ENCODE measurements at places on chromosomes 7 and 10.

- H3K36me3 ChIP-seq = peaks cover 32% of the 10 kb centered on the region
- H3K4me3 ChIP-seq = no peak overlapping the region
- no peaks in the 10 kb centered on the region for H3K27me3 ChIP-seq
- H3K4me1 ChIP-seq = no peaks in the 10 kb centered on the region
Observed at GRCh38 chr7:139568813-139569490, 45.5 kb downstream of the CLEC2L start.

- H3K4me1 ChIP-seq = peaks cover 11% of the 10 kb centered on the region
- H3K4me3 ChIP-seq = no peak overlapping the region
- no peak for DNase-seq
- H3K27ac ChIP-seq = no peak overlapping the region
Observed at GRCh38 chr7:157017149-157017548, 6.7 kb upstream of the MNX1 start.

DNA sequence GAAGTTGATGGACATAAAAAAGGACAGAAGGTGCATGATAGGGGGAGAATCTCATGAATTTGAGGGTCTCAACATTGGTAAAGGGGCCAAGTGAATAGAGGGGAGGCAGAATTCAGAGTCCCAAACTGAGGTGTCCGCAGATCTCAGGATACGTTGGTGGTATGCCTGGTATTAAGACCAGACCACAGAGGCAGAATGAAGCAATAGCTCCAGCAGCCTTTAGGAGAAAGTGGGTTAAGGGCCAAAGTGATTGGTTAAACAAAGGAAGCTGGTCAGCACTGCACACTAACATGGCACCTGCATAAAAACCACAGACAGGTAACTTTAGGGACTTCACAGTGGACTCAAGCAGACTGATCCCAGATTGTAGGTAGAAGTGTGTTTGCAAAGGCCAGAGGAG is 37.5 kb downstream of the MEST start:
- peaks cover 4% of the 10 kb centered on the region for H3K36me3 ChIP-seq
- no peak overlapping the region for H3K27ac ChIP-seq
- no peaks in the 10 kb centered on the region for H3K4me1 ChIP-seq
- no peak overlapping the region for H3K4me3 ChIP-seq

DNA sequence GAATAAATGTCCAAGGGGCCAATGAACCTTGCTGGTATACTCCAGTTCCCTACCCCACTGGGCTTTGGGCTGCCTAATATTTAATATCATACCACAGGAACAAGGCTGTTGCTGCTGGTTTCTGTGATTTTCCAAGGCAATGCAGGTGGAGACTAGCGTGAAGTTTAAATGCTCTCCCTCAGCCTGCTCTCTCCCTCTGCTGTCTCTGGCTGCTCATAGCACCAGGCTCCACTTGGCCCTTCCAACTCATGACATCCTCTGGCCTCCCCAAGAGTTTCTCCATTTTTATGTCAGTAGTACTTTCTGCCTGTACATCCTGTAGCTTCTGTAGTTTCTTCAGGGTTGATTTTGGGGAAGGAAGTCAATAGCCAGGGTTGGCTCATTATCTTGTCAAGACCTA is 103.5 kb downstream of the LHFPL3 start:
- H3K36me3 ChIP-seq = no peaks in the 10 kb centered on the region
- H3K27ac ChIP-seq = no peak overlapping the region
- H3K4me3 ChIP-seq = no peak overlapping the region
- H3K4me1 ChIP-seq = no peaks in the 10 kb centered on the region

DNA sequence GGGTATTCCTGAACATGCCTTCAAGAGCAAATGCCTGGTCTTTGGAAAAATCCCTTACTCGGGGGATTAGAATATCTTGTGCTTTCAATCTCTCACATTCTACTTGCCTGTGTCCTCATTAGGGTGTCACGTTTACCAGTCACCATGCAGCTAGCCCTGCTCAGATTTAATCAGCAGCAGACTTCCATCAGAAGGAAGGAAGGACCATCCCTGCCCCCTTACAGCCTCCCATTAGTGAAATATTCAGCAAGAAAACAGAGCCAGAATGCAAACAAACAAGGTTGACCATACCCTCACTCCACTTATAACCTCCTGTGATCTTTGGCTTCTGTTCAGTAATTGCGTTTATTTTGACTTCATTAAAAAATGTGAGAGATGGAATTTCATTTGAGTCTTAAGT is 208.6 kb downstream of the CXCL12 start:
- H3K4me1 ChIP-seq = no peaks in the 10 kb centered on the region
- no peaks in the 10 kb centered on the region for H3K36me3 ChIP-seq
- no peak overlapping the region for H3K27ac ChIP-seq
- H3K4me3 ChIP-seq = no peak overlapping the region
- DNase-seq = no peak

DNA sequence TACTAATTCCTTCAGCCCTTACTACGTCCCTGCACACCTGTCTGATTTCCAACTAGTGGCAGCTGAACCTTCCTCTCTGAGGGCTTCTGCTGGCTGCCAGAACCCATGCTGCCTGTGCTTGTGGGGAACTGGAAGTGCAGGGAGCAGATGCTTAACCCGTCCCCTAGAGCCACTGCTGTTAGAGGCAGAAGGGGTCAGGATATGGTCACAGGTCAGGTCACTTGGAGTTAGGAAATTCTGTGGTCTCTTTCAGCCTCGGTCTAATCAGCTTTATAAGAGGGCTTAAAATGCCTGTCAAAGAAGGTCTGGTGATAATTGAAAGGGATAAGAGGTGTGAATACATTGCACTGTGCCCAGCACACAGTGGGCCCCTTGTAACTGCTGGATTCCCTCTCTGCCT is 82.0 kb downstream of the PLPP4 start:
- DNase-seq = no peak
- no peak overlapping the region for H3K4me3 ChIP-seq
- no peak overlapping the region for H3K27ac ChIP-seq

DNA sequence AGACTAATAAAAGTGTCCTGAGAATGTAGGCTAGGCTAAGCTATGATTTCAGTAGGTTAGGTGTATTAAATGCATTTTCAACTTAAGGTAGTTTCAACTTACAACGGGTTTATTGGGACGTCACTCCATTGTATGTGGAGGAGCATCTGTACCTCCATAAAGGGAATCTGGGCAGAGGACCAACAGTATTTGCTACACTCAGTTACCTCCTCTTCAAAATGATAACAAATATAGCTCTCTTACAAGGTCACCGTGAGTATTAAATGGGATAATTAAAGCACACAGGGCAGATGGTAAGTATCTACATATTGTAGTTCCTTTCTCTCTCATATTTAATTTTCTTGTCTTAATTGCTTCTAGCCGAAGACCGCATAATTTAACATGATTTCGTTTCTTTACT is 59.0 kb upstream of the FGL2 start:
- H3K4me3 ChIP-seq = no peak overlapping the region
- DNase-seq = no peak
- no peak overlapping the region for H3K27ac ChIP-seq

GRCh38 chr7:33916357-33917081 is 11.2 kb downstream of the BMPER start:
- H3K27me3 ChIP-seq = no peaks in the 10 kb centered on the region
- H3K27ac ChIP-seq = no peak overlapping the region
- no peak overlapping the region for H3K4me3 ChIP-seq
- no peaks in the 10 kb centered on the region for H3K36me3 ChIP-seq
- H3K4me1 ChIP-seq = peaks cover 7% of the 10 kb centered on the region

- no peak overlapping the region for H3K4me3 ChIP-seq
- peaks cover 9% of the 10 kb centered on the region for H3K4me1 ChIP-seq
- no peak overlapping the region for H3K27ac ChIP-seq
- H3K36me3 ChIP-seq = no peaks in the 10 kb centered on the region
- no peaks in the 10 kb centered on the region for H3K27me3 ChIP-seq
- no peak for DNase-seq
Observed at GRCh38 chr10:17038627-17039026, 91.0 kb downstream of the CUBN start.

- no peak overlapping the region for H3K27ac ChIP-seq
- H3K27me3 ChIP-seq = no peaks in the 10 kb centered on the region
- H3K4me1 ChIP-seq = peaks cover 16% of the 10 kb centered on the region
- no peaks in the 10 kb centered on the region for H3K36me3 ChIP-seq
Observed at GRCh38 chr10:63241841-63242281, 108.7 kb downstream of the NRBF2 start.

- H3K4me1 ChIP-seq = peaks cover 14% of the 10 kb centered on the region
- H3K27me3 ChIP-seq = no peaks in the 10 kb centered on the region
- H3K36me3 ChIP-seq = no peaks in the 10 kb centered on the region
Observed at GRCh38 chr7:90663176-90663575, 67.1 kb downstream of the CDK14 start.

DNA sequence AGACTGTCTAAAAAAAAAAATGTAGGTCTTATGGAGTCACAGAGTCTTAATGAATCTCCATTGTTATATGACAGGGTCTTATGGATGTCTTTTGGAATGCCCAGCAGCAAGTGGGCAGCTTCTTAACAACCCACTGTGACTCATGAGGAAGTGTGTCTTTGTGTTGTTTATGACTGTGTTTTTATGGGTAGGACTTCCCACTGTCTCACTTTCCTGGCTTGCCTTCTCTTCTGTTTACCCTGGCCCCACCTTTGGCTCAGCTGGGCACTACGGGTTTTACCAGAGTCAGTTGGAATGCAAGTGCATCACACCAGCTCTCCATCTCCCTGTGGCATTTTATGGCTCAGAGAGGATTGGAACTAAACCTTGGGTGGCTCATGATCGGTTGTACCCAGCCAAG is 580.5 kb downstream of the AUTS2 start:
- no peaks in the 10 kb centered on the region for H3K4me1 ChIP-seq
- no peak for DNase-seq
- no peaks in the 10 kb centered on the region for H3K27me3 ChIP-seq
- H3K27ac ChIP-seq = no peak overlapping the region
- H3K36me3 ChIP-seq = no peaks in the 10 kb centered on the region
